ENCODE measurements at places on chromosomes 5 and 9.
A peak's percentile ranks its signal among the peaks of the same experiment; 100 is the strongest.

GRCh38 chr5:104573949-104574709, 1011.5 kb upstream of the NUDT12 start:
- no peak for DNase-seq

- DNase-seq, result no peak
These were observed 4.6 kb downstream of the PTGES start for GRCh38 chr9:129748249-129748648.

- DNase-seq, result peak; percentile 3
These were observed 95.6 kb downstream of the MLLT3 start for GRCh38 chr9:20526500-20527319.

- no peak for DNase-seq
These were observed 444.6 kb upstream of the DAB2 start for GRCh38 chr5:39869396-39869795.

DNA sequence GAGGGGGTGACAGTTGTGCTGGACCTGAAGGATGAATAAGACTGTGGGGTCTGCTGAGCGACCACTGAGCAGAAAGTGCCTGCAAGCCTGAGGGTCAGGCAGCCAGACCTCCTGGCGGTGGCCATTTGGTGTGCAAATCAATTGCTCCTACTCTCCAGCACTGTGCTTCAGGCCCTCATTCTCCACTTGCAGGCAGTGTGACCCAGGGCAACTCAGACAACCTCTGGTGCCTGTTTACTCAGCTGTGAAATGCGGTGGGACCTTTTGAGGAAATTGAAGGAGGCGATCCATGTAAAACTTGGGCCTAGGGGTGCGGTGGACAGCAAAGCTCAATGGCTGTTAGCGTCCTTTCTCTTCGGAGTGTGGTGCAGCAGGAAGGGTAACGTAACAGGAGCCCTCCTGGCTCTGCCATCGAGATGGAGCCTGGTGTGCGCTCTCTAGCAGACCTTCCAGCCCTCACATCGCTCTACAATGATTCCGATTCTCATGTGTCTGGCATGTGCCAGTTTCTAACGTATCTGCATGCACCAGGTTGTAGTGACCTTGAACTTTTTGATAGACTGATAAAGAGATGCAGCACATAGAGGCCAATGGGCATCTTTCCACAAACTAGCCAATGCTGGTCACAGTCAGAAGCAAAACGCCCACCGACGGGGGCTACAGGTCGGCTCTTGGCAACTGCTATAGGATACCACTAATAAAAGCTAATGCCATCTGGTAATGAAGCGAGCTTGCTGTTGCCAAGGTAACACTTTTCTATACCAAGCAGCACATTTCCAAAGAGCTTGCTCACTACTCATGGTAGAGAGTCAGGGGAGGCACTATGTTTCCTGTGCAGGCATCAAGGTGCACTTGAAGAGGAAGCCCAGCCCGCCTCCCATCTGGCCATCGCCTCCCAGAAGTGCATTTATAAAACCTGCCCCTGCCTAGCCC, 159.7 kb upstream of the RAPGEF1 start:
- DNase-seq, result no peak

- DNase-seq, result no peak
These were observed 429.5 kb downstream of the TLE1 start for GRCh38 chr9:81259896-81260295.

DNA sequence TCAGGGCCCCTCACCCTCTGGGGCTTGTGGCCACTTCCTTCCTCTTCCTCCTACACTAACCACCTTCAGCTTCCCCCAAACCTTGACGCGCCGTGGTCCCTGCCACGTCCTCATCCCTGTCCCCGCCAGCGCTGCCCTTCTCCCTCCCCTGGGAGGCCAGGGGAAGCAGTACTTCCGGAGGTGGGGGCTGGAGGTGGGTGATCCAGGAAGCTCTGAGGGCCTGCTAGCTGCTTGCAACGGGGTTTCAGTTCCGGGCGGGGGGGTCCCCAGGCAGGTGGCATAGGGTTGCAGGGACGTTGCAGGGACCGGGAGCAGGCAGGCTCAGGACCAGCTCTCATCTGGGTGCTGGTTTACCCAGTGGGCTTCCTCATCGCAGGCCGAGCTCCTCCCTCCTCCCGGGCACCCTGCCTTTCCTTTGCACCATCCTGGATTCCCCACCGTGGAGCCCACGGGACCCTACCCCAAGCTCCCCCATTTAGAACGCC, 70.0 kb downstream of the RXRA start:
- DNase-seq, result no peak

- no peak for DNase-seq
These were observed 306.8 kb downstream of the SEMA5A start for GRCh38 chr5:9239071-9239470.

- DNase-seq, result no peak
These were observed 1.9 kb downstream of the PLPP6 start for GRCh38 chr9:4663956-4664355.

DNA sequence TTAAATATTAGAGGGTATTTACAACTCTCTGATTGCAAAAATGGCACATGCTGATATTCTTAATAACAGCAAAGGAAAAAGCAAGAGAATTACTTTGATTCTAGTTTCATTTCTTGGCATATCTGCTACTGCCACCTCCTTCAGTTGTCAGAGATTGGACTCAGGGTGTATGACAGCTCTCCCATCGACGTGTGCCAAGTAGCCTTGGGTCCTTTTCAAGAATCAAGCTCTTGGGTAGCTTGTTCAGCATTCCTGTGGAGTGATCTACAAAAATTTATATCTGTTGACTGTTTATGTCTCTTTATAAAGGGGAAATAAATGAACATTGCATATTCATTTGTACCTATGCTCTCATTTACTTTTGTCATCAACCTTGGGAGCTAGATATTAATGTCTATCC, 315.6 kb downstream of the PRR16 start:
- DNase-seq, result no peak

DNA sequence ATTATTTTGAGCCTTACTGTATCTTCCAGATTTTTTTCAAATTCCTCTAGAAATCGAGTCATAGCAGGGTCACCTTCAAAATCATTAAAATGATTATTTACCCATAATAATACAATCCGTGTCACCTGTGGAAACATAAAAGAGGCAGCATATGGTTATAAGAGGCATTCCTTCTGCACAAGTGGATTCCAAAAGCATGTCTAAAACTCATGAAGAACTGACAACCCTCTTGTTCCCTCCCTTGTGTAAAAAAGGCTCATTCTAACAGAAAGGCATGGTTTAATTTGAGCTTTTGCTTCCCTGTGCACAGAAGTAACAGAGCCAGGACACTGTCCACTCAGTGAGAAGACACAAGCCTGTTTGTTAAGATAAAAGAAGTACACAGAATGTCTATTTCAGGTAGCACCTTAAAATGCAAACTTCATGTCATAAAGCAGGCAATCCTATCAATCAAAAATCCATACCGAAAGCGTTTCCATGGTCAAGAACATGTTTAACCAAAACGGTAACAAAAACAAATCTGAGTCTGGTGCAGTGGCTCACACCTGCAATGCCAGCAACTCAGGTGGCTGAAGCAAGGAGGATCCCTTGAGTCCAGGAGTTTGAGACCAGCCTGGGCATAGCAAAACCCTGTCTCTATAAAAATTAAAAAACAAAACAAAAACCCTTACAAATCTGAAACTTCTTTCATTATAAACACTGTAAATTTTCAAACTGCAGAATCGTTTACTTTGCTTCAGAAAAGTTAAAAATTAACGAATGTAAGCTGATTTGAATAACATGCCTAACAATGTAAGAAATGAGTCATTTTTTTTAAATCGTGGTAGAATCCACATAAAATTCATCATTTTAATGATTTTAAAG, 139.3 kb downstream of the RAPGEF6 start:
- no peak for DNase-seq

GRCh38 chr9:36298566-36298965, 40.3 kb upstream of the GNE start:
- DNase-seq, result no peak

DNA sequence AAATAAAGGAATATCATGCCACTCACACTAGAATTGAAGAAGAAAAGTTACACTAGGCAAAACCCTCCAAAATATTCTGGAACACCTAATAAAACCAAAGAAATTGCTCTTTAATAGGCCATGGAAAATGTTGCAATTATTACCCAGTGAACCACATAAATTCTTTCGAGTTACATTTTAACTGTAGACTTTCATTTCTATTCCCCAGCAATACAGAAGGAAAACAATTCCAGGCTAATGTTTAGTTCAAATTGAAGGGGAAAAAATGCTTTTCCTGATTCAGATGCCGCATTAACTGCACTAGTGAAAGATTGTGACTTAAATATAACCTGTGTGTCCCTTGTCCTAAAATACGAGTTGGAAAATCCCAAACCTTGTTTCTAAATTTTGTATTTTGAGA, 439.3 kb upstream of the ADAMTS16 start:
- DNase-seq, result no peak

DNA sequence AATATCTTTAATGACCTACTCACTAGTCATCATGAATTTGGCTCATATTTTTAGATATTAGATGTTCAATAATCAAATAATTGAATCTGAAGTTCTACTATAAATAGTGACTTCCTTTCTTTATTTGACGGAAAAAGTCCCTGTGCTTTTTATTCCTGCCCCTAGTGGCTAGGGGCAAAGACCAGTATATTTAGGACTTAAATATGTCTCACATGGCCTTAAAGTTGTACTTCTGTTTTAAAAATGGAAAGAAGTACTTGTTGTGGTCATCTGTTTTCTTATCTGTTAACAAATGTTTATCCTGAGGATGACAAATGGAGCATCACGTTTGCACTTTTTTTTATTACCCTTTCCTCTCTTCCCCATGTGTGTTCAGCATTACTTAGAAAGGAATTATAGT, 89.2 kb upstream of the GRHPR start:
- DNase-seq, result no peak

DNA sequence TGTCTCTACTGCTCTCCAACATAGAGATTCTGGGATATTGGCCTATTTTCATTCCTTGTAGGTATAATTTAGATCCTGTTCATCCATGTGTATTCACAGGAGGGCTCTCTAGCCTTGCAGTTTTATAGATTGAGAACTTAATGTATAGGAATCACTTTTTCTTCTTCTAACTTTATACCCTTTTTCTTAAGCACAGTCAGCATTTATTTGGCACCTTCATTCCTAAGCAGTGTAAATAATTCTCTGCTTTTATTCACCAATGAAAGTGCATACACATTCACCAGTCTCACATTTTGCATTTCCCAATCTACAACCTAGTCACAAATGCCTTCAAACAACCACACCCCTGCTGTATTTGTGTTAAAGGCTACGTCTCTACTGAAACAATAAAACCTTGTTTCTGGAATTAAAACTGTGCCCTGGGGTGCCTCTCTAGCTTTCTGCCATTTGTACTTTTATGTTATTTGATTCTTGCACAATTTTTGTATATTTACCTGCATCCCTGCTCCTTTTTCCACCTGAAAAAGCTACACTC, 49.3 kb downstream of the NREP start:
- DNase-seq, result no peak

DNA sequence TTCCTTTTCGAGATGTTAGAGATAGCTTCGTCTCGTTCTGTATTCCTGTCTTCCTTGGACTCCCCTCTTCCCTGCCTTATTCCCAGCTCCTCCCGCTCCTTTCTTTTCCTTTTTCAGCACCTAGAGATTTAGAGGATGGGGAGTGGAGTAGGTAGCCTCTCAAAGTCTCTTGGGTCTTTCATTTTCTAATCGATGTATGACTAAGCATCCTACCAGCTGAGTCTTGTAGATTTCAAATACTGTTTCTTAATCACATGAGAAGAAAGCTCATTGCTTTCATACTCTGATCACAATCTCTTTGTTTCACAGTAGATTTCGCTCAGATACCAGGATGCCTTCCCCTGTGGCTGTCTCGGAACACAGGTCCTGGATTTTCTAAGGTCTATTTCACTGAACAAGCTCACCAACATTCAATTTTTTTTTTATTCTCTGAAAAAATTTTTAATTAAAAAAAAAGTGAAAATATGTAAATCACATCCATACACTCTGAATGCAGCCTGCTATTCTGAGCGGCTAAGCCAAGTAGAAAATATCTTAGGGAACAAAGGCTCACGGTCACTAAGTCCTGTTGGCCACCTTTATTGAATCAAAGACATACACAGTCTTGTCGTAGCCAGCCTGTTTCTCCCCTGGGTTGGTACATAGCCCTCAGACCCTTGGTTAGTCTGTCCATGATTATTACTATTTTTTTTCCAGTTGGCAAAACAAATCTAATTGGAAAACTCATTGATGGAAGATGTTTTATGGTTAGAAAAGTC, 413.8 kb downstream of the KDM4C start:
- DNase-seq, result no peak

DNA sequence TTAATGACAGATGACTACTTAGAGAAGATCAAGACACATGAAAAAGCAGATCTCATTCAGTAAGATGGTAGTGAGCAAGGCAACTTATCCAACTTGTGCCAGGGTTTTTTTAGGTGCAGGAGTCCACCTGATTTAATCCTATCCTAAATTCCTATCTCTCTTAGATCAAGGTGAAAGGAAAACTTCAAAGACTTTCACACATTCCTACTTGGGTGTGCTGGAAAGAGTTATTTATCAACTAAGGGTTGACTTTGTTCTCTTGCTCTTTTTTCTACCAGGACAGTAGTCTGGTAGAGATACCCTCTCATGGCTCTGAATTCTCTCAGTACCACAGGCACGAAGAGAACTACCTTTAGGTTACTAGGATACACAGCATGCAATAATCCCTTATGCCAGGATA, 18.2 kb downstream of the TUT7 start:
- no peak for DNase-seq

DNA sequence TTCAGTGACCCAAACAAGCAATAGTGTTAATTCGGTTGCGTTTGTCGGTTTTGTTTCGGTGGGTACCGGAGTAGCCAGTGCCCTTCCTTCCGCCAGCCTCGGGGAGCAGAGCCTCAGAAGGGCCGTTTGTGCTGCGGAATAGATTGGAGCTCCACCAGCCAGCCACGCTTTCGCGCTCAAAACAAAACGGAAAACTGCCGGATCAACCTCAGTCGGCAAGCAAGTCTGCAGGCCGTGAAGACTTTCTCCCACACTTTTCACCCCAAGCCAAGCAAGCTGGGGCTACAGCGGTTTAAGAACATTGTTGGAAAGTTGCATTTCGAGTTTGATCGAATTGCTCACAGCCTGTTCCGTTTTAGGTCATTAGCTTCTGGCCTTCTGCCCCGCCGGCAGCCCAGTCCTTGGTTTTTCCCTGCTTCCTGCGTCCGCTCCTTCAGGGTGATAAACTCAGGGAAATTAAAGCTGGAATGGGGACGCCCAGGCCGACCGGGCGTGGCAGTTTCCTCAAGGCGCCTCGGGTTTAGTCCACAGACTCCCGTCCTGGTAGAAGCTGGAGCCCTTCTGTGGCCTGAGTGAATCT, 803 bp upstream of the CCNO start:
- peak; percentile 31 for DNase-seq

DNA sequence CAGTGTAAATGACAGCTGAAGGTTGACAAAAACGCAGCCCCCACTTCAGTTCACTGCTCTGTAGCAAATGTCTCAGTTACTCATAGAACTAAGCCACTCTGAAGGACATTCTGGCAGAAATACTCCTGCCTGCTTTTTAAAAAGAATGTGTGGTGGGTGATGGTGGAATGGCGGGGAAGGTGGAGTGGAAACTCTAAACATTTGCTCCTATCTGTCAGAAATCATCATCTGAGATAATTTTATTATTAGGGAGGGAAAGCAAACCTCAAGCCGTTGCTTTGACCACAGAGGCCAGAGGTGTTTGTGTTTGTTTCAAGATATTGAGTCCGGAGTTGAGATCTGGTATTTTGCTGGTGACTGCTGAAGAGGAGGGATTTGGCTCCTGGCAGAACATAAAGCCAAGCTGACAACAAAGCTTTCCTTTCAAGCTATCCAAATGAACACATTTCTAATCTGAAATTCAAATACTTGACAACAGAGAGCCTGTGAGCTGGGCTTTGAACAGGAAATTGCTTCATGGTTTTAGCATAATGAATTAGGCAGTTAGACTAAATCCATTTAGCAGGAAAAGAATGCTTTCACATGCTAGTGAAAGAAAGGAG, 362.7 kb downstream of the CSNK1G3 start:
- DNase-seq, result peak; percentile 46

- DNase-seq, result no peak
These were observed 2.5 kb upstream of the SLC25A48 start for GRCh38 chr5:135831851-135832555.
